ENCODE measurements at places on chromosomes 6 and 20.

DNA sequence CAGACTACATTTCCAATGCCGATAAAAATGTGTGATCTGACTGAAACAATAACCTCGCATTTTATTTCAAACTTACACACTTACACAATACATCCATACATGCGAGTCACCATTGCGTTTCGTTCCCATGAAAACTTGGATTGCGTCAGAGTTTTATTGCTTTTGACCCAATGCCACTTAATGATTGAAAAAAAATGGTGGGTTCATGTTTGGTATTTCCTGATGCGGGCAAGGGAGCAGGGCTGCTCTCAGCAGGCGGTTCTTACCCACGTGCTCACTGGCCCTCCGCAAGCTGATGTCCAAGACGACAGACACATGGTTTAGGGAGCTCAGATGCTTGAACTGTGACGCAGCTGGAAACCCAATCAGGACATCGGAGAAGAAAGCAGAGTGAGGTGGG lies 281.0 kb upstream of the SULF2 start:
- no peak for DNase-seq

DNA sequence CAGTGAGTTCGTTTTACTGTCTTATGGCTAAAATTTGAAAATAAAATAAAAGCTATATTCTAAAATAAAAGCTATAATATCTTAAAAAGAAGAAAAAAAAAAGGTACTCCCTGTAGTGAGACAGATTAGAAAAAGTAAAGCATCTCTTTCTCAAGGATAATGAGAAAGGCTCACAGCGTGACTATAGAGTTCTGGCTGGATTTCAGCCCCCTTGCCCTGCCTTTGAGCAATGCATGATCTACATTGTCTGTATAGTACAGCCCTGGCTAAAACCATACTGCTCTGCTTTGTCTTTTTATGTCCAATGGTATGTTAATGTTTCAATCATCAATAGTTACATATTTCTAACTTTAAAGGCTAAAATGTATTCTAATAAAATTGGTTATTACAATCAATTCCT lies 91.2 kb downstream of the PRSS35 start:
- no peak for DNase-seq

DNA sequence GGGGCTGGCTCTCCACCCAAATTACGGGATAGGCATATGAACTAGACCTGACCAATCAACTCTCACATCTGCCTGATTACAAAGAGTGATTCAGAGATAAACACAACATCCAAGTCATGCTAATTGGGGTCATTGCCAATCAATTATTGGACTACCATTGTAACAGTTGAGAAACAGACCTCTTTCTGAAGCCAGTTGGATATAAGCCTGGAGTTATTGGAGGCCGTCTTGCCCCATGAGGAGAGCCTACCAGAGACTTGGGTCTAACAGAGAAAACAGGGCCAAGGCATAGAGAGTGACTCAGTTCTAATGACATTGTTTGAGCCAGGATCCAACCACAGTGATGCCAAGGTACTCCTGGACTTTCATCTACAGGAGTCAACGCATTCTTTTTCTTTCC lies 39.4 kb upstream of the HIVEP2 start:
- no peak for DNase-seq

DNA sequence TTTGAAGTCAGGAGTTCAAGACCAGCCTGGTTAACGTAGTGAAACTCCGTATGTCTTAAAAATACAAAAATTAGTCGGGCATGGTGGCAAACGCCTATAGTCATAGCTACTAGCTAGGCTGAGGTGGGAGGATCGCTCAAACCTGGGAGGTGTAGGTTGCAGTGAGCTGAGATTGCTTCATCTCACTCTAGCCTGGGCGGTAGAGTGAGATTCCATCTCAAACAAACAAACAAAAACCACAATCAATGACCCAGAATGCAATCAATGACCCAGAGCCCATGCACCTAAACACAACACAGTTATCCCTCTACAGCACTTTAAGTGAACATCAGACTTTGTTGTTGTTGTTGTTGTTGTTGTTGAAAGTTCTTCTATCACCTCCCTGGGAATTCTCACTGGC lies 77.9 kb downstream of the MYB start:
- no peak for DNase-seq

- no peak for DNase-seq
Observed at GRCh38 chr6:37162740-37163139, 7.2 kb upstream of the PIM1 start.
